Aorta (tissue), 5 donors: ENCODE measurements at places on chromosomes 3 and 15.

DNA sequence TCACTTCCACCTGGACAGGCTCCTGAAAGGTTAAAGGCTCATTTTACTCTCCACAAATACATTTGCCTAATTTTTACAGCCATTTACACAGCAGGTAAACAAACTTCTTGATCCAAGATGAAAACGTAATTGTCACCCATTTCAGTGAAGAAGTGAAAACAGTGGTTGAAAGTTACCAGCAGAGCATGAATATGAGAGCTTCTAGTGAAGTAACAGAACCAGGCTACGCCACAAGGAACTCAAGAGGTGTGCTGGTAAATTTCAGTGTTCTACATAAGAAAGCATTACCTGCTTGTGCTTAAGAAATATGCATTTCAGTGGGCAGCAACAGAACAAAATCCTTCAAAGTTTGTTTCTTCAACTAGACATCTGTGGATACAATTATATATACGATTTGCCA is 113.2 kb downstream of the MECOM start:
- DNase-seq, result no peak

- DNase-seq, result peak; percentile 5
Measured at GRCh38 chr15:75570126-75570845, 8.8 kb downstream of the PTPN9 start.

DNA sequence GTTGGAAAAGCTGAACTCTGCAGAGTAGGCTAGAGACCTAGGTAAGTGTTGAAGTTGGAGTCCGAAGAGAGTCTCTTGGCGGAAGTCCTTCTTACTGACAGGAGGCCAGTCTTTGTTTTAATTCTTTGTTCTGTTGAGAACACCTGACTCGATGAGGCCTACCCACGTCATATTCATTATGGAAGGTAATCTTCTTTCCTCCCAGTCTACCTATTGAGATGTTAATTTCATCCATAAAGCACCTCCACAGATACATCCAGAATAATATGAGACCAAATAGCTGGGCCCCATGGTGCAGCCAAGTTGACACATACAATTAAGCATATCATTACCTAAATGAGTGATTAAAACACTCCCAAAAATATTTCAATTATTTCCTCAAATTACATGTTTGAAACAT is 515.5 kb downstream of the CADM2 start:
- no peak for DNase-seq

DNA sequence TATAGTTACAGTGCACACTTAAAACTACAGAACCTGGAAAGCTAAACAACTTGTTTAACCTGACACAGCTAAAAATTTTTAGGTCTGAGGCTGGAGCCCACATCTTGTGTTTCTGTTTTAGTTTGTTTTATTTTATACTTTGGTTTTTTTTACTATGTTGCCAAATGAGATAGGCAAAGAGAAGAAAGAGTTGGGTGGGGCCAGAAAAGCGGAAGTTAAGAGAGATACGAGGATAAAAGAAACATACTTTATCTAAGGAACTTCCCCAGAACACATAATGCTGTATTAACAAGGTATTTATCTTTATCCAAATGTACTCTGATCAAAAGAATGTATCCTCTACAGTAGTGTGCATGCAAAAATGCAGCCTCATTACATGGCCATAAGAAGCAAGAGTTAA is 1145.7 kb downstream of the EPHA3 start:
- DNase-seq, result no peak

GRCh38 chr15:83476066-83476465 is 28.9 kb downstream of the SH3GL3 start:
- no peak for DNase-seq

DNA sequence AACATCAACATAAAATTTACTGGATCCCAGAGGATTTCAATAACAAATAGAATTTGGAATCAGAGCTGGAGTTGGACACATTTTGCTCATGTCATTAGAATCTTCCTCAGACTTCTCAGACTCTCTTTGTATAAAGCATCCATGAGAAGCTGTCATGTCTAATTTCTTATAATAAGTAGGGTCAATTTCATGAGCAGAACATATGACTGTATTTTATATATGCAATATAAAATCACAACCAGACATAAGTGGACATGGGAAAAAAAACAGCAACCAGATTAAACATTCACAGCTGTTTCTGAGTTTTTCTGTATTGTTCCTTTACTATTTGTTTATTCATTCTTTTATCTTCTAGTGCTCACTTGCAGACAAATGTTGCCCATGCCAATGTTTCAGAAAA is 325.5 kb downstream of the RBMS3 start:
- no peak for DNase-seq

- DNase-seq, result no peak
Measured at GRCh38 chr15:41106947-41107346, 9.1 kb downstream of the INO80 start.

GRCh38 chr3:11949351-11949750 is 54.8 kb upstream of the SYN2 start:
- DNase-seq, result no peak

DNA sequence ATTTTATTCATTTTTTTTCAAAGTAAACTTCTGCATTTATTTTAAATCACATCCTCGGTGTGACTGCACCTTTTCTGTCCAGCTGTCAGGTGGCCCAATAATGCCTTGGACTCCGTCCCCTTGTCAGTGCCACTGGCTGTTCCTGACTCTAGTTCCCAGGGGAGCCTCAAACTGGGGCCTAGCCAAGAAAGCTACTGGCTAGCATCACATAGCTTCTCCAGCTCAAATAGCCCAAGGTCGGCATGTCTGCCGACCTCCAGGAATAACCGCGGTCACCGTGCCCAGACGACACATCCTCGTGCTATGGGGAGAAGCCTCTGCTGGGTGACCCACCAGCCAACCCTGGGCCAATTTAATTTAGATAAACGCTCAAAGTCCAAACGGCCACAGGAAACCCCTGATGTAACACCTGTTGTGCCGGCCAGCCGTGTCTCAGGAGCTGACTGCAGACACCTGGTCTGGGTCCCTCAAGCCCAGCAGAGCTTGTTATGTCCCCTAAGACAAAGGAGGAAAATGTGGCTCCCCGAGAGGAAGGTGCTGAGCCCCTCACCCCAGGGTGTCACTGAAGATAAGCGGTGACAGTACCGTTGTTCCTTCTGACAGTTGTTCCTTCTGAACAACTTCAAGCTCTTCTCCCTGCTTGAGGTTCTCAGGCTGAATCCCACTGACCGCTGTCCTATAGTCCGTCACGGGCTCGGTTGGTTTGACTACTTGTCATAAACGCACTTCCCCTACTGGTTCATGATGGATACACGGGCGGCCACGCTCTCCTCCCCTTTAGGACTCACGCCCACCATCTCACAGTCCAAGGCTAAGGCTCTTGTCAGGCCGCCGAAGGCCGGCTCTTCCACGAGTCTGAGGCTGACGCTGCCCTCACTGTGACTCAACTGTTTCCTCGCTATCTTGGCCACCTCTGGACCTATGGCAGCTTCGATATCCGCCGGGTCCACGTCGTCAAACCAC is 126.2 kb downstream of the KLF13 start:
- DNase-seq, result no peak

DNA sequence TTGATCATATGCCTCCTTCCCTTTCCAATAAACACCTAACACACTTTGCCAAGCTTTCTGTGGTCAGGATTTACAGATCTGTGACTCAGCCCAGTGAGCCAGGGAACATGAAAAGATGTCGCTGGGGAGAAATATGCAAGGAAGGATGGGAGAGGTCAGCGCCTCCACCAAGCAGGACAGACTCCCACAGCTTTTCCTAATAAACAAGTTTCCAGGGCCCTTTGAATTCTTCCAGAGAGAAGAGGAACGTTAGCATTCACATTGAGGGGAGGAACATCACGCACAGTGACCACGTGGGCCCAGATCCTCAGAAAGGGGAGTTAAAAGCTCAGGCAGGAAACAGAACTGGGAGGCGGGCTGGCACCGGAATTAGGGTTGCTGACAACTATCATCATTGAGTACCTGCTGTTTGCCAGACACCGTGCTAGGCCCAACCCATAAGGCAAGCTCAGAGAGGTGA is 33.3 kb upstream of the MRPS22 start:
- no peak for DNase-seq

DNA sequence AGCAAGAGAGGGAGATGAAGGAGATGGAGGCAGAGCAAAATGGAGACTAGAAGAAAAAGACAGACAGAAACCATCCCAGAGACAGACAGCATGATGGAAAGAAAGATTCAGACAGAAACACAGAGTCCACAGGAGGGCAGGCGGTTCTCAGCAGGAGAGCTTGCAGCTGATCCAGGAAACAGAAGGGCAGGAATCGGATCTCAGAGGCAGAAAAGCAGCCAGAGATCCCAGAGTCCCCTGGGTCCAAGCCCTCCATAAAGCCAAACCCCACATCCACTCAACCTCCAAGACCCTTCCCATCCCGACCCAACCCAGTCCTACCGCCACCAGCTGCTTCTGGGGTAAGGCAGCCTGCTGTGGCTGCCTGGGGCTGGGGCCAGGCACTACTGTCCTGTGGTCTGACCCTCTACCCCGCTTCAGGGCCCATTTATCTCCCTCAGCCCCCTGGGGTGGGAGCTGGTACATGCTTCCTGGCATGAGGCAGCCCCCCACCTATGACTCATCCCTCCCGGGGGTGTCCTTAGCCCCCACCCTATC is at the start of gene UCN2:
Gene UCN2 (minus strand): TSS at position 400 of the 537 bp plus-strand sequence. CDS start 657 bp downstream, outside the sequence.
- DNase-seq, result no peak

DNA sequence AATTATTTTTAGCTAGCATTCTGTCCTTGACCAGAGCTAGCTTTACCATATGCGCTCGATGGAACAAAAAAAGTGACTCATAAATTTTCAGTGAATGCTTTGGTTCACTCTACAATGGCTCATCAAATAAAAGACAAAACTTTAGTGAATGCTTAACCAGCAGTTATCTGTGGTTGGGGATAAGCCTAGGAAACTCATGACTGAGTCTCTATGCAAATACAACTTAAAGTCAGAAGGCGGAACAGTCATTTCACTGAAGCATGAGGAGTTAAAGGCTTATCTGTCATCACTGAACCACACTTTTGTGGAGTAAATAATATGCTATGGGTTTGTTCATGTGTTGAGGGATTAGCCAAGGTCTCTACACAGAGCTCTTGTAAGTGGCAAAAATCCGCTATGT is 308.4 kb downstream of the SQOR start:
- DNase-seq, result no peak

GRCh38 chr15:52097180-52097579 is 15.4 kb downstream of the BCL2L10 start:
- DNase-seq, result no peak

DNA sequence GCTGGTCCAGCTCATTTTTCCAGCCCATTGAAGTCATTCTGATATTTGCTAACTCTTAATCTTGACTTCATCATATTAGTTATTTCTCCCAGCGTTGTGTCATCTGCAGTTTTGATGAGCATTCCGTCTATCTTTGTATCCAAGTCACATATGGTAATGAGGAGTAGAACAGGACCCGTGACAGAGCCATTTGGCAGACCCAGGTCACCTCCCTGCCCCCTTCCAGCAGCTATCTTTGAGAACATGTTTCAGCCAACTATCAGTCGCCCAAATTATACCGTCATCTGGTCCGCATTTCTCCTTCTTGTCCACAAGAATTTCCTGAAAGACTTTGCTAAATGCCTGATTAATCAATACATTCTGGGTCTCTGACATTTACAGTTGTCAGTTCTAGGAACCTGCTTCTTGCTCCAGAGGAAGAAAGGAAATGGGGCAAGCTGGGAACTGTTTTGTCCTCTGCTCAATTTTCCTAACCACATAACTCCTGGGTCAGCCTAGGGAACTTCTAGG is 347.1 kb upstream of the NR2E3 start:
- DNase-seq, result no peak

GRCh38 chr15:42984493-42985034 is 64.0 kb upstream of the TTBK2 start:
- DNase-seq, result no peak

GRCh38 chr3:33047842-33048834 is 48.8 kb downstream of the GLB1 start:
- no peak for DNase-seq

DNA sequence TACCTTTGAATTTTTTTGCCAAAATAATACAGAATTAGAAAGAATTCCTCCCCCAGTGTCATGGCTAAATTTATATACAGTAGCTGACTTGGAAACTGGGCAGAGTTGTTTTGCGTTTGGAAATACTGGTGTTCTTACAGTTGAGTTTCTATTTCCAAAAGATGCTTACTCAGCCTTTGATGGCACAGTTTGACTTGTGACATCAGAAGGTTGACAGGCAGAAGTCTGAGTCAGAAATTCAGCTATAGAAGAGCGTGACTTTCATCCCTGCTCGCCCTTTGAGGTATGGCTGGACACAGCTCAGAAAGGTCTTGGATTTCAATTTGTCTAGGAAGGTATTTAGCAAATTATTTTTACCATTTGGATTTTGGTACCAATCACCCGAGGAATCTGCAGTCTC is 175.8 kb downstream of the VGLL4 start:
- DNase-seq, result no peak

DNA sequence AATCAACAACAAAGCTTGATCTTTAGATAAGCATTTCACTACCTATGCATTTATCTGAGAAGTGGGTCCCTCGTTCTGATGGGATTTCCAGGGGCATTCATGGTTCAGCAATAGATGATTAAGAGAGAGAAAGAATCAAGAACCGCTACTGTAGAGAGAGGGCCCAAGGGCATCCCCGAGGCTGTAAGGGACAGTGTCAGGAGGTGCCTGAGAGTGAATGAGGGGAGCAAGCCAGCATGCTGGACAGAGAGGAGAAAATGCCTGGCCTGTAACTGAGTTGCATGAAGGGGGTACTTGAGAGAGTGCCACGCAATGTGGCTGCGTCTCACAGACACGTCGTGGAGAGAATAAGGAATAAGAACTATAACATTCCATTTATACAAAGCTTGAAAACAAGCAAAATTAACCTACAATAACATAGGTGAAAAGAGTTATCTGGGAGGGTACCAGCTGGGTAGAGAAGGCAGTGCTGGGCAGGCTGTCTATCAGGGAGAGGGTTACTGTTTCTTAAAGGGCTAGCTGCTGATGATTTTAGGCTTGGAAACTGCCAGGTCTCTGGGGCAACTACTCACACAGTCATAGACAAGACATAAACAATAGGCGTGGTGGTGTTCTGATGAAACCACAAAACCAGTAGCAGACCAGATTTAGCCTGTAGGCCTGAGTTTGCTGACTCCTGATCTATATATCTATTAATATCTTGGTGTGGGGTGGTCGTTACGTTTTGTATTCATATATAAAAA is 374.6 kb upstream of the CFAP20DC start:
- DNase-seq, result no peak
